Stimulated activated CD8-positive, alpha-beta memory T cell treated with anti-CD3 and anti-CD28 coated beads, Interleukin-15, amount 100 ng/mL, for 24 hours (primary cell): ENCODE measurements at places on chromosomes 16 and 17.

- no peak for DNase-seq
Measured at GRCh38 chr16:56013962-56014552, 138.9 kb upstream of the CES5A start.

DNA sequence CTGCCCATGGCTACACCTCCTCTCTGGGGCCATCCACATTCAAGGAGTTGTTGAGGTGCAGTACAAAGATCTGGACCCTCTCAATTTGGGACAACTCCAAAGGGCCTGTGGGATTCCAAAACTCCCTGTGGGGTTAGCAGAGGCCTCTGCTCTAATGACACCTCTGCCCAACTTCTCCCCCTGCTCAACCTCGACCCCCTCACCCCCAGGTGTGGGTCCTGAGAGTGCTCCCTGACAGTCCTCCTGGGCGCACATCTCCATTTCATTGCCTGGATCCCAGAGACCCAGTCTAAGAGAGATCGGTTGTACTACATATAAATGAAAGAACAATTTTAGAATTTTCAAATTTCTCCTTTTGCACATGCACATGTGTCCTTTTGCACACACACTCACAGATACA, 73.0 kb upstream of the NKD1 start:
- DNase-seq, result no peak

GRCh38 chr17:57289130-57289529, 32.8 kb downstream of the MSI2 start:
- no peak for DNase-seq

GRCh38 chr16:81515281-81515680, 70.7 kb downstream of the CMIP start:
- DNase-seq, result no peak

DNA sequence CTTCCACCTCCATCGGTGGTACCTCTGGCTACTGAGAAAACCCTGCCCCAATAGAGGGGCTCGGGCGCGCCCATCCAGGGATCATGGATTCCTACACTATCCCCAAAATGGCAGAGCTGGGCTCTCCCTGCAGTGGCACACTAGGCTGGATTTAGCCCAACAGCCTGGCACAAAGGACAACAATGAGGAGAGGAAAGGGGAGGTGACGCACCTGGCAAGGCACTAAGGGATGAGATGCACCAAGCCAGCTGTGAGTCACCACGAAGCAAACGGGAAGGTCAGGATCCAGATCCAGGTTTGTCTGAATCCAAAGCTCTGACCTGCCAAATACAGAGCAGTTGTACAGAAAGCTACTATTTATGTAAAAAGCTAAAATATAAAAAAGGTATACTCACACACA, 18.1 kb downstream of the UBE2O start:
- no peak for DNase-seq

DNA sequence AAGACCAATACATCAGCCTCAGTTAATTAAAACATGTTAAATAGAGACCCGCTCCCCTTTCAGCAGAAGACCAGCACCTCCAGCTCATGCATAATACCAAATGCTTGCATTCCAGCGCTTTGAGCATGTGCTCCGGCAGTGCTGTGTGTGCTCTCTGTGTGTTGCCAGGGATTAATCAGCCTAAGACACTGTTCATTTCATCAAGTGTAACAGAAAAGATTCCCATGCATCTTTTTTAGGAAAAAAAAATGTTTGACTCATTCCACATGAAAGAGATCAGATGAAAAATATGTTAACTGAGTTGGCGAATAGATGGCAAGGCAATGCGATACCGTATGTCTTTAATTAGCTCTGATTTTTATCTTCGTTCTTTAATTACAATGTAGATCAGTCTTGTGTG, 187.6 kb downstream of the RPTOR start:
- no peak for DNase-seq

DNA sequence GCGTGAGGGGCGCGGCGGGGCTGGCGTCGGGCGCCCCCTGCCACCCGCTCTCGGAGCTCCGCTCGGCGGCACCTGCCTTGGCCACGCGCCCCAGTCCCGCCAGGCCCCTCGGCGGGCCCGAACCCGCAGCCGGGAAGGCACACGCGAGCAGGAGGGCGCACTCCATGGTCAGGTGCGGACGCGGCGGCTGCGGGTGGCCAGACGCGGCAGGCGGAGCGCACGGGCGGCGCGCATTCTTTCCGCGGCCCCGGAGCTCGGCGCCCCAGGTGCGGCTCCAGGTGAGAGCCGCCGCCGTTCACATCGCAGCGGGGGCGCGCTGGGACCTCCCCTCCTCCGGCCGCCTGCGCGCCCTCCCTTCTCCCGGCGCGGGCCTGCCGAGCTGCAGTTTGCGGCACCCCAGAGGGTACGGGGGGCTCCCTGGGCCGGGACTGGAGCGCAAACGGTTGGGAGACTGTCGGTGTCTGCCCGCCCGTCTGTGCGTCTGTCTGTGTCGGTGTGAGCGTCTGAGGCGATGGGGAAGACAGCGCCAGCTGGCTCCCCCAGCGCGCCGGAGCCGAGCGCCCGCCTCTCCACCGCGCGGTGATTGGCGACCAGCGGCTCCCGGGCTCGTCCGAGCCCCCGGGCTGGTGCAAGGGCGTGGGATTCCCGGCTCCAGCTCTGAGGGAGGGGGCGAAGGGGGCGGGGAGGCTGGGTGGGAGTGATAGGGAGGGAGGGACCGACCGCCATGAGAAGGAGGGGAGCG, at the start of gene ADAMTS18:
TSS of gene ADAMTS18 (minus strand) at position 505 of the 742 bp plus-strand sequence. CDS start at position 166, 339 bp downstream.
- DNase-seq, result no peak

- no peak for DNase-seq
Measured at GRCh38 chr16:3963203-3963602, 82.7 kb upstream of the CREBBP start.

GRCh38 chr17:32971171-32971570, 20.5 kb upstream of the SPACA3 start:
- DNase-seq, result no peak

DNA sequence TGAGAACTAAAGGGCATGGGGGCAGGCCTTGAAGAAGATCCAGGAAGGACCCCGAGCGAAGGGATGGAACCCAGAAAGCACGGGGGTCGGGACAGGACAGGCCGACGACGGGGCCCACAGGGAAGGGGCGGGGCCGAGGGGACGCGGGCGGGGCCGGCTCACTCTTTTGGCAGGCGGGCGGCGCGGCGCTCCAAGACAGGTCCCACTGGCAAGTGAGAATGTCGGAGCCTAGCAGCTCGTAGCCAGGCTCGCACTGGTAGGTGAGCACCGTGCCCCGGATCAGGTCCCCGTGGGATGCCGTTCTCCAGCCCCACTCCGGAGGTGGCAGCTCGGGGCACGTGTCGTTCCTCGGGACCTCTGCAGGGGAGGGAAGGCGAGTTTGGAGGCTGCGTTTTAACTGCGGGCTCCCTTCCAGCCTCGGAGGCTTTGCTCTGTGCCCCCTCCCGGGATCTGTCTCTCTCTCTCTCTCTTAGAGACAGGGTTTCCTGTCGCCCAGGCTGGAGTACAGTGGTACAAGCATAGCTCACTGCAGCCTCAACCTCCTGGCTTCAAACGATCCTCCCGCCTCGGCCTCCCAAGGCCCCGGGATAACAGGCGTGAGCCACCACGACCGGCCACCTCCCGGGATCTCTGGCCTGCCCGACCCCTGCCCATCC, 13.7 kb upstream of the CDIPT start:
- no peak for DNase-seq

- no peak for DNase-seq
Measured at GRCh38 chr17:37737081-37737480, 7.8 kb downstream of the HNF1B start.

DNA sequence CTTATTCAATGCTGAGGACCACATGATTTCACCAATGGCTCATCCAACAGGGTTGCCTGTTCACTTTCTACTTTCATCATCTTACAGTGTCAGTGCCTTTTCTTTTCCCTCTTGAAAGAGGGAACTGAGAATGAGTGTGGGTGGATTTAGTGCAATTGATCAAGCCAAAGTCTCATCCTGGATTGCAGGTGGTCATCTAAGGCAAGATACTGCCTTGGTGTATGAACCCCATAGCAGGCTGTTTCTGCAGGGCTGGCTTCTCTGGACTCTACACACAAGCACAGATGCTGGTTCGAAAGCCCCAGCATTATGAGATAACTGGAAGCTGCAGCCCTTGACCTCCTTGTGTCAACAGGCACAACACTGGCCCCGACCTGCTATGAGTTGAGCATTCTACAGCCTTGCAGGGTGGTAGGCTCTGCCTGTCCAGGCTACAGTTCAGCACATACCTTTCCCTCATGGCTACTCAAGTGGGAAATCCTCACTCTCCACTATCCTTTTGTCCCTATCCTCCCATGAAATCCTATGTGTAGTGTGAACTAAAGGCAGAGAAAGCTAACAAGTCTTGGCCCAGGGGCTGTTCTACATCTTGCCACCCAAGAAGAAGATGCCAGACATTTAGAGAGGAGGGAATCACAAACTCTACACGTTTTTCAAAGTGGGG, 358.7 kb downstream of the SLC39A11 start:
- DNase-seq, result no peak

- DNase-seq, result no peak
Measured at GRCh38 chr17:77720946-77721845, 237.3 kb upstream of the TNRC6C start.

DNA sequence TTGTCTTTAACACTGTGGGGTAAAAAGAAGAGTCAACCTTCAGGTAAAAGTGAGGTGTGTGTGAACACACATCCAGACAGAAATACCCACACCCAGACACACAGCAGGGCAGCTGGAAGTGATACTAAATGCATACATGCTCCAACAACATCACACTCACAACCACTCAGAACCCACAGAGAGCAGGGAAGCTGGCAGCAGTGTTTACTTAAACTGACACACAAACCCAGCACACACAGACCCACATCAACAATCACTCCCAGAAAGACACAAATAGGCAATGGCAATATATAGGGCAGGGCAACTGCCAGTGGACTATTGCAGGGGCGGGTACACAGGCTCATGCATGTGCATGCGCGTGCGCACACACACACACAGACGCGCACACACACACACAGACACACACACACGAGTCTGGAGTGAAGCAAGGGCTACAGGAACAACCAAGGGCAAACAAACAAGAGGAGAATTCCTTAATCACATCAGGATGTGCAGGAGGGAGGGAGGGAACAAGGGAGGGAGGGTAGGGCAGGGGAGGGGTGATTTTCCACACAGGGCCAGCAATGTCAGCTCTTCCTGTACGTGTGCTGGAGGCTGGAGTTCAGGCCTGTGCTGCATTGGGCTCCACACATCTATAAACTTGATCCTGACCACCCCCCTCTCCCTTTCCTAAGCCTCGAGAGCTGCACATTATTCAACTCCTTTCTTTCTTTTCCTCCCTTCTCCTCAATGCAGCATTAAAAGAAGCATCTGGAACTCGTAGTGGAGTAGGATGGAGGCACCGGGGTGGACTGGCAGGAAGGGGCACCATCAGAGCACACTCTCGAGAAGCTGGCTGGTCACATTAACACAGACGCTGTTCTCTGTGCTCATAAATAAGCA, 30.1 kb downstream of the HIC1 start:
- no peak for DNase-seq

DNA sequence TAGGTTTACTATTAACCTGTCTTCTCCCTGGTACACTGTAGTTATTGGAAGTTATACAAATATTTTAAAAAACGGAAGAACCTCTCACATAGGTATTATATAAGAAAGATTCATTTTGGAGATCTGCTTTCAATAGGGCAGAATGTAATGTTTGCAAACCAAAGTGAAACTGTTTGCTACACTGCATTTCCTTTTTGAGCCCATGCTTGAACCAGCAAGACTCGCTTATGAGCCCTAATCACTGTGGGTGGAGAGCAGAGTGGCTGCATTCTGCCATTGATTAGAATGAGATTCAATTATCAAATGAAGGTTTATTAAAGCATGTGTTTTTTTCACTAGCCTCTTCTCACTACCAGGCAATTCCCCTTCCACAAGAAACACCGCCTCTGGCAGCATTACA, 589.7 kb downstream of the CDH11 start:
- DNase-seq, result no peak

GRCh38 chr17:16930571-16931317, 41.2 kb downstream of the TNFRSF13B start:
- no peak for DNase-seq

- no peak for DNase-seq
Measured at GRCh38 chr16:89020068-89020924, 43.3 kb upstream of the CBFA2T3 start.

GRCh38 chr17:64107500-64108236, 22.3 kb downstream of the ERN1 start:
- DNase-seq, result no peak

DNA sequence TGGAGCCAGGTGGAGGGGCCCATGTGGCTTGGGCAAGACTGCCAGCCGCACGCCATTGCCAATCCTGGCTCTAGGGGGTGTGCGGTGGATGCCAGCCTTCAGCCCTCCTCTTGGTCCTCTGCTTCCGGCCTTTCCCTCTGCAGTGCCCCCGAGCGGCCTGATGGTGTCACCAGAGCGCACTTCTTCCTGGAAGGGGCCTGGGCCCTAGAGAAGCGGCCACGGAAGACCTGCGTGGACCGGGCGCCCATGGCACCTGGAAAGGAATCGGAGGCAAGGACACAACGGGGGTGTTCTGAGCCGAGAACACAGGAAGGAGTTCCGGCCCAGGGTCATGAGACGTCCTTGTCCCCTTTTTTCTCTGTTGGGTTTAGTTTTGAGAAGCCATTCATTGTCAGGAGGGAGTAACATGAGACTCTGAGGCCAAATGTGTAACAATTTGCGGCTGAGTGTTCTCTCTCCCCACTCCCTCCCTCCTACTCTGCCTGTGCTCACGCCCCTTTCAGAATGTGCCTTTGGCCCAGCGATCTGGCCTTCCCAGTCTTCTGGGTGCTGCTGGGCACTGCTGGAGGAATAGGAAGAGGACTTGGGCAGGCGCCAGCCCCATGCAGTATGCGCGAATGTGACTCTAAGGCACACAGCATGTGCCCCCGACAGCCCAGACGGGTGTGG, 92.8 kb downstream of the IRX3 start:
- no peak for DNase-seq

GRCh38 chr17:64240741-64241347, 22.2 kb downstream of the TEX2 start:
- no peak for DNase-seq

DNA sequence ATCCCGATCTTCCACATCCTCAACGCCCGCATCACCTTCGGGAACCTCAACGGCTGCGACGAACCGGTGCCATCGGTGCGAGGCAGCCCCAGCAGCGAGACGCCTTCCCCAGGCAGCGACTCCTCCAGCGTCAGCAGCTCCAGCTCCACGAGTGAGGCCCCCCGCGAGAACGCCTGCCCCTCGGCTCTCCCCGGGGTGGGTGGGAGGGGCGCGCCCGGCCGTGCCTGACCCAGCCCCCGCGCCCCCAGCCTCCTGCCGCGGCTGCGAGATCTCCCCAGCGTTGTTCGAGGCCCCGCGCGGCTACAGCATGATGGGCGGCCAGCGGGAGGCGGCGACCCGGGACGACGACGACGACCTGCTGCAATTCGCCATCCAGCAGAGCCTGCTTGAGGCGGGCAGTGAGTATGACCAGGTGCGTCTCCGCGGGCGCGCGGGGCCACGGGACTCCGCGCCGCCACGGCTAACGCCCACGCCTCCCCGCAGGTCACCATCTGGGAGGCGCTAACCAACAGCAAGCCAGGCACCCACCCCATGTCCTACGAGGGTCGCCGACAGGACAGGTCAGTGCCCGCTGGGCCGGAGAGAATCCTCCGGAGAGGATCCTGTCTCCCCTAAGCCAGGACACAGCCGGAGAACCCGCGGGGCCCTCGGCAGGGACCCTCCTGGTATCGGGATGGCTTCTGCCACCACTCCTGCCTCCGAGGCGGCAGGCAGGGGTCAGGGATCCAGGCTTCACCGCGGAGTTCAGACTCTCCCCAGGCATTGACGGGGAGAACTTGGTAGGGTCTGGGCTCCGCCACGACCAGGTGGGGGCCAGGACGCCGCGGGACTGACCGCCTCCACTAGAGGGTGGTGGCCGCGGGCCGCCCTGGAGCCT, 10.1 kb downstream of the CORO6 start:
- no peak for DNase-seq

GRCh38 chr17:5680766-5681165, 96.5 kb upstream of the NLRP1 start:
- DNase-seq, result no peak

GRCh38 chr17:31807846-31808245, 51.2 kb downstream of the COPRS start:
- DNase-seq, result no peak
